ENCODE measurements at places on chromosomes 5 and 9.

DNA sequence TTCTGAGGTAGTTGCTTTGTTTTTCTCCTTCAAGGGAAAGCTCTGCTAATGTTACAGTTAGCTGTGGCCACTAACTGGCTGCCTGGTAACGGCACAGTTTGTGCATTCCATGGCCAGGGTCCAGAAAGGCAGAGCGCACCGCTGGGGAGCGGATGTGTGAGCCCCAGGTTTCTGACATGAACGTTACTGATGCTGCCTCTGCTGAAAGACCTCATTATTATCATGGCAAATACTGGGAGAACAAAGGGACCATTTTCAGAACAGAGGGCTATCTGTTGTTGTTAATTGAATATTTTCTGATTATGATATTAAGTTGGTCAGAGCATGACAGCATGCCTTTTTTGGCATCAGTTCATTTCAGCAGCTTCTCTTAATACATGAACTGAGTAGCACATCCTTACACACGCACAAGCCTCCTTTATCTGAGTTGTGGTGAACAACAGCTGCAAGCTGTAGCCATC, 134.1 kb downstream of the NUDT12 start:
- no peak for DNase-seq

DNA sequence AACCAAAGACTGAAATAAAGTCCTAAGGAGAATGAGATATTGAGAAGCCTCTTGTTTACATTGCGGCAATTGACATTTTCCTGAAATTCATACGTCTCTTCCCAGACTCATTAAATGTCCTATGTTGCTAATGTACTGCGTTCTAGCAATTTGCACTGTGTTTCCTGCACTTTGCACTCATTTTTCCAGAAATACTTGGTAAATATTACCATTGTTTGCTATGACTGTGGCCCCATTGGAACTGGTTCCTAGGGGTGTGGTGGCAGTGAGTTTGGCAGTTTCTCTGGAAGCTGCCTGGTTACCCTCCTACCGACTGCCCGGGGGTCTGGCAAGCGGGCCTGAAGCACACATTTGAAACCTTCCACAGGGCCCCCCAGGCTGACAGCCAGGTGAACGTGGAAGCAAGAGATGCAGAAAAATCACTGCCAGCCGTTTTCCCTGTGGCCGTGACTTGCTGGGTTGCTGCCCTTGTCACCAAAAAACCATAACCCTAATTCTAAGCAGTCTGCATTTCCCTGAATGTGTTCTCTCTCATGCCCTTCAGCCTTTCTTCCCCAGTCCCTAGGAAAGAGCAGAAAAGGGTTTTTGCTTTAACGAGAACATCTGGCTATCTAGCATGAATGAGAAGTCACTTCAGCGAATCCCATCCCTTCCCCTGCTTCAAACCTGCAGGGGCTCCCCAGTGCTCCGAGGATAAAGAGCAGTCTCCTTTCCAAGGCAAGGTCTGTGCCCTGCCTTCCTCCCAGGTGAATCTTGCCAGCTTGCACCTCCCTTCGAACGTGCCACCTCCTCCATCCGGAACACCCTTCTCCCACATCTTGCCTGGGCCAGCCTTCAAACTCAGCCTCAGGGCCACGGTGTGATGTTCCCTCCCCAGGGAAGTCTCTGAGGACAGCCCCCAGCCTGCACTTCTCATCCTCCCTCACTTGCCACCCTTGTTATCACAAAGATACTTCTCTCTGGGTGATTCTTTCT, 84.2 kb downstream of the AK8 start:
- DNase-seq, result no peak

DNA sequence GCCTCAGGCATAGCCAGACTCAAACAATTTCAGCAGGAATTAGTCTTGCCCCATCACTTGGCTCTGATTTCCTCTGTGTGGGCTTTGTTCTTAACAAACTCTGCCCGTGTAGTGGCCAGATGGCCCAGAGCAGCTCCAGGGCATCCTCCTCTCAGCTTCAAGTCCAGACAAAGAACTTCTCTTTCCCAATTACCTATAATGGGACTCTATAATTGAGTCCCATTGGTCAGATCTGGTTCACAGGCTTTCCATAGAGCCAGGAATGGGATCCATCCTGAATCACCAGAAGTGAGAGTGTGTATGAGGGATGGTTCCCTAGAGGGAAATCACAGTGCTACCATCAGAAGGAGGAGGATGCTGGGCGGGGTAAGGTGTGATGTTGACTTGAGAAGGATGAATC, 515.8 kb downstream of the KIF4B start:
- DNase-seq, result no peak

DNA sequence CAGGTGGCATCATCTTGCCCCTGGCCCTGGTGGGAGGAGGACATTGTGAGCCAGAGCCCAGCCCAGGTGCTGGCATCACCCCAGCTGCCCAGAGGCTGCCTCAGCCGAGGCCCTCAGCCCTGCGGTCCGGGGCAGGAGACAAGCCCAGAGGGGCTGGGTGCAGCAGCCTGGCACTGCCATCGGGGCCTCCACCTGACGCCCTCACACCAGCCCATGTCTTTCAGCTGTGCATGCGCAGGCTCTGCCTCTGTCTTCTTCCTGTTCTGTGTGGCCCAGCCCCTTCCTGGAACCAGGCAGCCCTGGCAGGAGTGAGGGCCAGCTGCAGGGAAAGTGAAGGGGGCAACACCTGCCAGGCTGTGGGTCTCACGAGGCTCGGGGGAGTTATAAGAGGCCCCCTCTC, 4.8 kb upstream of the CEL start:
- no peak for DNase-seq

DNA sequence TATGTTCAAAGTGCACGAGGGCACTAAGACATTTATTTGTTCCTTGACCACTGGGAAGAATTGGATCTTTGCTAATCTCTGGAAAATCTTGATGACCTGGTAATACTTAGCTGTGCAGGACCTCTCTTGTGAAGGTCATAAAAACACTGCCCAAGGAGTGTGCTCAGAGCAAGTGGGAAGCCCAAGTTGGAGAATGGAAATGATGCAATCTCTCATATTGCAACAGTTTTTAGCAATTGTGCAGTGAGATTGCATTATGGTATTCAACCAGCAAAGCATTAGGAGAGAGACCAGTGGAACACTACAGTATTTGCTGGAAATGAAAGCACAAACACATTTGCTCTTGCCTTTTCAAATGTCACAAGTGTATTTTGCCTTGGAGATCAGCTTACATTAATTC, 34.5 kb downstream of the TXNDC8 start:
- no peak for DNase-seq

DNA sequence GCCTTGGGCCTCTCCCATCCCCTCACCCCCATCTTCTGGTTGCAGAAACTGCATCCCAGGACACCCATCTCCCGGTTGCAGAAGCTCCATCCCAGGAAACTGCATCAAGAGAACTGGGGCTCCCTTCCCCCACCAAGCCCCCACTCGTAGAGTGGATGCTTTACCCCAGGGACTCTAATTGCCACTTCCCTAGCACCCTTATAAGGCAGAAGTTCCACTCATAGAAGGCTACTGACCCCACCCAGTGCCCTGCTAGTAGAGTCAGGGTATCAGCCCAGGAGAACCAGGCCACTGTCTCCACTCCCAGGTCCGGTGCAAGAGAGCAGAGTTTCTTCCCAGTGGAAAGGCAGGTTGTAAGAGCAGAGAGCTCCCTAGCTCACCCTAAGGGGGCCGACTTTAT, 12.2 kb upstream of the SYK start:
- DNase-seq, result no peak

- DNase-seq, result no peak
Measured at GRCh38 chr9:117644932-117645636, 59.1 kb upstream of the TLR4 start.

- no peak for DNase-seq
Measured at GRCh38 chr5:174725261-174725990, 1.0 kb downstream of the MSX2 start.

DNA sequence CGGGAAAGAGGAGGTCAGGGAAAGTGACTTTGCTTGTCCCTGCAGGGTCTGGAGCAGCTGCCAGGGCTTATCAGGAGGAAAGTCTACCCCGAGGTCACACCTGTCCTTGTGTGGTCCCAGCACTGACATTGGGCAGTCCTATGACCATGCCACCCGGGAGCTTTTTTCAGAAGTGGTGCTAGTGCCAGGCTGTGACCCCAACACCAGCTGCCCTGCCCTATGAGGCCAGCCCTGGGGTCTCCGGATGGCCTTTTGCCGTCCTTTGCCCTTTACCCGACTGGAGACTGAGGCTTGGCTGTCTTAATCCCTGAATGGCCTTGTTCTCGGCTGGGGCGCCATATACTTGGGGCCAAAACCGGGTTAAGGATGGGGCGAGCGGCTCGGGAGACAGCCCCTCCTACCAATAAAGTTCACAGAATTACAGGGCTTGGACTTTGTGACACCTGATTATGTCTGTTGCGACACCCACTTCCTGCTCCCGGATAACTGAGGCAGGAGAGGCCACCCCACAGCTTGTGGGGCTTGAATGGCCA, 22.2 kb upstream of the SLC9A3 start:
- no peak for DNase-seq

DNA sequence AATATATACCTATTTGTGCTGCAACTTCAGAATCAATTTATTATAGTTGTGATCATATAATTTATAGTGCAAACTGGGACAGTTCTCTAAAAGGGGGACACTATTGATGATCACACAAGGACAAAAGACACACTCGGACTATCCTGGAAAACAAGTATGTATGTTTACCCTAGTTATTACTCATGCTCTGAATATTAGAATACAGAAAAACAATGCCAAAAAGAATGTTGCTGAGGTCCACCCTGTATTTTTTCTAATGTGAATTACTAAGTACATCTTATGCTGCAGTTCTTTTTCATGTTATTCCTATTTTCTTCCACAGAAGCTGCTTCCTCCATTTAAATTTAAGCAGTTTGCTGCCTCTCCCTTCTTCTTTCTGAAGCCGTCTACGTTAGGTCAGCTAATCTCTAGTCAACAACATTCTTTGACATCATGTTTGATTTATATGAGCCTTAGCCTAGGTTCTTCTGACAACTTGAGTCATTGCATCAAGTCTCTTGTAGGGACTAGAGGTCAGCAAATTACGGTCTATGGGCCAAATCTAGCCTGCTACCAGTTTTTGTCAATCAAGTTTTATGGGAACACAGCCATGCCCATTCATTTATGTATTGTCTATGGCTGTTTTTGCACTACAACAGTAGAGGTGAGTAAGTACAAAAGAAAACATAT, 40.1 kb upstream of the PPP3R2 start:
- no peak for DNase-seq

DNA sequence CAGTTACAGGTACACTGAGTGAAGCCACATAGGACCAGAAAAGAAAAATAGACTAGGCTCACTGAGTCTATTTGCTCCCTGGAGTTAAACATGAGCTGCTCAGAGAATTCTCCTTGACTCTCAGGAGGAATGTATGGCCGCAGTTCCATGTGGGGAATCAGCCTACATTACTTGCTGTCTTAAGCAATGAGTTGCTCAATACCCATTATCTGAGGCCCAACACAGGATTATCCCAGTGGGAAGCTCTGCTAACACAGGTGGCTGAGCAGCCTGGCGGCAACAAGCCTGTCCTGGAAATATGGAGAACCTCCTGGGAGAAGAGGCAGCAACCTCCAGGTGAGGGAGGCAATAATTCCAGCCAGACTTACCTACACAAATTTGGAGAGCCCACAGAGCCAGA, 177.5 kb upstream of the NREP start:
- no peak for DNase-seq

GRCh38 chr5:179969110-179969509, 61.4 kb upstream of the TBC1D9B start:
- no peak for DNase-seq

- no peak for DNase-seq
Measured at GRCh38 chr5:142250119-142250518, 74.7 kb downstream of the SPRY4 start.

Measured in RCC 7860 (cell line).